ENCODE measurements at places on chromosomes 16 and 17. TPM values are rescaled to one million over a fixed set of nuclear protein-coding genes. Genes with fewer than 3 reads are reported as not detected.

DOC2A gene
- total RNA-seq = 10.5 TPM

DNA sequence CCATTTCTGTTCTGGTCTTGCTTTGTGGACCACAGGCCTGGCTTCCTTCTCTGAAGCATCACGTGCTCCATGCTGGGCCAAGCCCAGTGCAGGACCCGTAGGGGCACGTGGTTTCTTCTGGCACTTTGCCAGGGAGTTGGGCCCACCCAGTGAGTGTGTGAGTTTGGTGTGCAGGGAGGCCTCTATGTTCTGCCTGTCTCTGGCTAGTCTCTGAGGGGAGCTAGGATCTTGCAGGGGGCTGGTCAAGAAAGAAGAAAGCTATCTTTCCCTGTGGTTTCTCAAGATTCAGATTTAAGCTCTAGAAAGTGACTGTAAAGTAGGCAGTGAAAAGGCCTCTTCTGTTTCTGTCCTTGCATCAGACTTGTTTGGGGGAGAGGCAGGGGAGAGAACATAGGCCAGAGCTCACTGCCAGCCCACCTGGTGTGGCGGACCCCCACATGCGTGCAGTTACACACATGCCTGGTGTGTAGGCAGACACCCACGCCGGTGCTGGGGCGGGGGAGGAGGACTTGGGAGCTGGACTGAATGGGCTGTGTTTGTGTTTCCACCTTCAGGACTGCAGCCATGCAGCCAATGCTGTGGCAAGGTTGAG is 11.8 kb downstream of the LASP1 start:
- DNase-seq = no peak

NOTUM gene
- 0.31 TPM for total RNA-seq

DNA sequence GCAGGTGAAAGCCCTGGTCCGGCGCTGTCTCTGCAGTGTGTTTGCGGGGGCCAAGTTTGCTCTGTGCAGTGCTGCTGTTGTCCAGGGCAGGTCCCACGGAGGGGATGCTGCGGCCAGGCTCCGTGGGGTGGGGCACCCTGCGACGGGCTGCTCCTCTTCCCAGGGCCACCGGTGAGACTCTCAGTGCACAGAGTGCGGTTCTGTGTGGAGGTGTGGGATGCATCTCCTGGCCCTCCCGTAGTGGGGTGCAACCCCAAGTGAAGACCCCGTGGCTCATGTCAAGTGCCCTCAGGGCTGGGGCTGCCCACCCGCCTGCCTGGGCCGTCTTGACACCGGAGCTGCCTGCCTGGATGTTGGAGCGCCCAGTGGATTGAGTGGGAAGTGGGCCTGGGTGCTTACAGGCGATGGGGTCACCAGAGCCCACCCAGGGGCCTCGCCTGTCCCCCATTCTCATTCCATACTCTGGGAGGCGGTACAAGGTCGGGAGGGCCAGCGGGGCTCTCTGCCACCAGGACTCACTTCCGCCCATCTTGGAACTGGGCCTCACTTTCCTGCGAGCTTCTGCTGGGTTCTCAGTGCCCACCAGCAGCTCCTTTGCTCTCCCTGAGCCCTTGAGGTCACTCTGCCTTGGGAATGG is 119.9 kb downstream of the BANP start:
- no peak for DNase-seq

GRCh38 chr17:41212524-41213169 is 13.8 kb upstream of the KRTAP9-2 start:
- DNase-seq = no peak

DNA sequence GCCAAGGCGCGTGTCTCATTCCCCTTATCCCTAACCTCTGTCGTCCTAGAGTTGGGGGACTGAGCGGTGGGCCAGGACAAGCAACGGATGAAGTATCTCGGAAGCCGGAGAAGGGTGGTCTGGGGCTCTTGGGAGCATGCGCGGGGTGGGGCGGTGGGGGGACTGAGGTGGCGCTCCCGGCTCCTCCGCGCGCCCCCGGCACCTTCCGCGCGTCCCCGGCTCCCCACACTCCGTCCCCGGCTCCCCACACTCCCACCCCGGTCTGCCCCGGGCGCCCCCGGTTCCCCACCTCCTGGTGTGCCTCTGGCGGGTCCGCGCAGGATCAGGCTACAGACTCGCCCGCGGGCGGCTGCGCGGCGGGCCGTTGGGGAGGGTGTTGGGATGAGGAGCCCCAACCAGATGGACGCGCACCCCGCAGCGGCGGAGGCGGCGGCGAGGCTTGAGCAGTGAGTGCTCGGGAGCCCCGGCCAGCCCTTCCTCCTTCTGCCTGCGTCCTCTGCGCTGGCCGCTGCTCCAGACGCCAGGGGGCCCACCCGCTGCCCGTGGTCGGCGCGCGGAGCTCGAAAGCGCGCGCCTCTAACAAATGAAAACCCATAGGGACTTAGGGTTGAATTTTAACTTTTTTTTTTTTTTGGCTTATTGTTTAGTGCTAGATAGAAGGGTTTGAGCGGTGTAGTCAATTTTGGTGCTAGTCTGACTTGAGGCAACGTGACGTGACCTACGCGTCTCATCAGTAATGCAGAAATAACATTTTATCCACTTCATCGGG is 5.6 kb upstream of the CRYM start:
- no peak for DNase-seq

VMP1 gene
- 238 TPM for total RNA-seq

GRCh38 chr16:64305663-64306062 is 816.2 kb downstream of the CDH11 start:
- no peak for DNase-seq

All from occipital lobe (tissue), 3 donors.